ENCODE measurements at places on chromosomes 6 and 20. TPM values are rescaled to one million over a fixed set of nuclear protein-coding genes. Genes with fewer than 3 reads are reported as not detected.

The TFAP2D gene
- 0.92 TPM for total RNA-seq

The DDO gene
- 1.8 TPM for total RNA-seq

The KIF25 gene
- not detected for total RNA-seq

The LGSN gene
- under 0.01 TPM for total RNA-seq

The POLR3F gene
- 31.8 TPM for total RNA-seq

The SULF2 gene
- total RNA-seq, result 52.6 TPM

The FKBP1C gene
- total RNA-seq, result 0.69 TPM

The RAB44 gene
- total RNA-seq, result not detected

The TINAG gene
- total RNA-seq, result not detected

The CLPSL1 gene
- not detected for total RNA-seq

The ENPP3 gene
- 1.2 TPM for total RNA-seq

The C6orf132 gene
- 0.23 TPM for total RNA-seq

The RAB22A gene
- total RNA-seq, result 39.2 TPM

The PSMB8 gene
- total RNA-seq, result 5.8 TPM

The LAMA4 gene
- total RNA-seq, result 41.5 TPM

The RALGAPA2 gene
- 37.8 TPM for total RNA-seq

The FRS3 gene
- 11.3 TPM for total RNA-seq

The SPEF1 gene
- total RNA-seq, result 5.1 TPM

The TNFRSF21 gene
- total RNA-seq, result 45.2 TPM

The CD109 gene
- 2.3 TPM for total RNA-seq

The HDGFL1 gene
- not detected for total RNA-seq

The HSPA12B gene
- total RNA-seq, result 3.2 TPM

The FAM209A gene
- total RNA-seq, result not detected

The TRIM10 gene
- 0.23 TPM for total RNA-seq

The ARMH2 gene
- total RNA-seq, result not detected

The DTNBP1 gene
- total RNA-seq, result 29.3 TPM

The ZKSCAN3 gene
- 7.8 TPM for total RNA-seq

The FUT9 gene
- 102 TPM for total RNA-seq

The ACSS1 gene
- total RNA-seq, result 9.9 TPM
